T47D (cell line): ENCODE measurements at places on chromosomes 12 and 14.

DNA sequence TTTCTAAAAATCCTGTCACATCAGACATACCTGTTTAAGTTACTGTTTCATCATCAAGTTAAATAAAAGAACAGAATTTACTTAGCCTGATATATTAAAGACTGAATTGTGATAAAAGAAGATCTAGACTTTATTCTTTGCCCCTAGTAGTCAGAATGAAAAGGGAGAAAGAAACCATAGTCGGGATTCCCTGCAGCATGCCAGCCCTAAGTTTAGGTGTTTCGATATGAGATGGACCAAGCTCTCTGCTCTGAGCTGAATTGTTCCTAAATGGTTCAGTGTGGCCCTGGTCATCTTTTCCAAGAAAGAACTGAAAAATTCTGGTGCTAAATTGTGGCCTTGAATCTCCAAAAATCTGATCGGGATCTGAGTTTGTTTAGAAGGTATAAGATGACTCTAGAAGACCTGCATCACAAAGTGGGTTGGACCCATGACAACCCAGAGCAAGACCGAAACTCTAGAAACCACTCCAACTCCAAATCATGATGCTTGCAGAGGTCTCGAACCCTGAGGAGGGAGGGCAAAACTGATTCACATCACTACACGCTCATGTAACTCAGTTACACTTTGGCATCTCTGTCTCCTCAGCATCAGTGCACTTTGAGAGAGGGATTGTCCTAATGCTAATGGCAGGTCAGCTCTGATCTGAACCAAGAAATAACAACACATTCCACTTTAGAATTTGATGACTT, 15.7 kb downstream of the PTGER2 start:
- DNase-seq: no peak

DNA sequence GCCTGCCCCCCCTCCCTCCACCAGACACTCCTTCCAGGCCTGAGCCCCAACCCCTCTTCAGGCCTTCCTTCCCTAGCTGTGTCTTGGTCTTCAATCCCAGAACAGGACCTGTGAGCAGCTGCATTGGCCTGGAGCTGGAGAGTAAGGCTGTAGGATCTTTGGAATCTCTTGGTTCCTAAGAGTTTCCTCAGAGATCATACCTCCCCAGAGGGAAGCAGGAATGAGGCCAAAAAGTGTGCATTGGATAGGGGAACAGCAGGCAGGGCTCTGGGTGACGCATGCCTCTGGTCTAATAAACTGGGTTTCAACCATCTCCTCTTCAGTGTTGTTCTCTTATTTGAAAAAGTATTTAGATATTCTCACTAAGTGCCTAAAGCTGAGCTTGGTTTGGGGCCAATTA, 1.8 kb upstream of the SMARCD1 start:
- DNase-seq: no peak

GRCh38 chr12:13342971-13343370, 146.4 kb downstream of the EMP1 start:
- DNase-seq: no peak

GRCh38 chr14:32618991-32619390, 289.9 kb downstream of the AKAP6 start:
- DNase-seq: no peak

DNA sequence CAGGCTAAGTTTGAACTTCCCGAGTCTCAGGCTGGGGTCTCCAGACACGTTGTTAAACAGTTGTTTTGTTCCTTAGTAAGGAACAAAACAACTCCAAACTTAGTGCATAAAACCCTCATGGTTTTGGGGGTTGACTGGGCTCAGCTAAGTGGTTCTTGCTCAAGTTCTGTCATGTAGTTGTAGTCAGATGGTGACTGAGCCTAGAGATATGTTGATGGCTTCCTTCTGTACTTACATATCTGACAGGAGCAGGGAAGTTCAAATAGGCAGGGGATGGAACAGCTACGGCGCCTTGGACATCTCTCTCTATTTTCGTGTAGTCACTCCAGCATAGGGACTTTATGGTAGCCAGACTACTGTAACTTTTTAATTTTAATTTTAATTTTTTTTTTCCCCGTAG, 45.7 kb downstream of the SPATS2 start:
- DNase-seq: no peak

GRCh38 chr12:48787791-48788523, 932 bp downstream of the ADCY6 start:
- DNase-seq: no peak

DNA sequence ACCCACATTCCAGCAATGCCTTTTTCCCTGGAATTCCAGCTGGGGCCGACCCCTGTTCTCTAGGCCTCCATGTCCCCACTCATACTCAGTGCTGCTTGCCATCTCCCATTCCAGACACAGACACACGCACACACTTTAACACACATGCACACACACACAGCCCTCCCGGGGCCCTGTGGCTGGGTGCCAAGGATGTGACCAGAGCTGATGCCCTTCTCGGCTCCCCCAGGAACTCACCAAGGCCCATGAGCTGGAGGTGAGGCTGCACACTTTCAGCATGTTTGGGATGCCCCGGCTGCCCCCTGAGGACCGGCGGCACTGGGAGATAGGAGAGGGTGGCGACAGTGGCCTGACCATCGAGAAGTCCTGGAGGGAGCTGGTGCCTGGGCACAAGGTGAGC, 4.3 kb downstream of the PLEKHG6 start:
- no peak for DNase-seq

- DNase-seq: no peak
Measured at GRCh38 chr14:92729634-92730358, 18.6 kb downstream of the LGMN start.
